ENCODE measurements at places on chromosomes 13 and 19.

DNA sequence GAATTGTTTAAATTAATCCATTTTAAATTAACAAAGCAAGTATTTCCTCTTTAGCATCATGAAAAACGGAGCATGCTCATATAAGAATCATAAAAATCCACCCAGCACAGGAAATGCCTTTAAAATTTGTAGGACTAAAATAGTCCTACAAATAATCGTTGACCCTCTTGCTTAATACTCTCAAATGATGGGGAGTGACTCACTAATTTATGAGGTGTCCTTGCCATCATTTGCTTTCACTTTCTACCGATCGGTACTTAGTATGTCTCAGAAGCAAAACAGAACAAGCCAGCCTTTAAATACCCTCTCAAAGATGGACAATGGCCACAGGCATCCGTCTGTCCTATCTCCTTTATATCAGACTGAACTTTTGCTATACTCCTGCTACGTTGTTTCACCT, 97.2 kb downstream of the SUCLA2 start:
- DNase-seq: no peak

DNA sequence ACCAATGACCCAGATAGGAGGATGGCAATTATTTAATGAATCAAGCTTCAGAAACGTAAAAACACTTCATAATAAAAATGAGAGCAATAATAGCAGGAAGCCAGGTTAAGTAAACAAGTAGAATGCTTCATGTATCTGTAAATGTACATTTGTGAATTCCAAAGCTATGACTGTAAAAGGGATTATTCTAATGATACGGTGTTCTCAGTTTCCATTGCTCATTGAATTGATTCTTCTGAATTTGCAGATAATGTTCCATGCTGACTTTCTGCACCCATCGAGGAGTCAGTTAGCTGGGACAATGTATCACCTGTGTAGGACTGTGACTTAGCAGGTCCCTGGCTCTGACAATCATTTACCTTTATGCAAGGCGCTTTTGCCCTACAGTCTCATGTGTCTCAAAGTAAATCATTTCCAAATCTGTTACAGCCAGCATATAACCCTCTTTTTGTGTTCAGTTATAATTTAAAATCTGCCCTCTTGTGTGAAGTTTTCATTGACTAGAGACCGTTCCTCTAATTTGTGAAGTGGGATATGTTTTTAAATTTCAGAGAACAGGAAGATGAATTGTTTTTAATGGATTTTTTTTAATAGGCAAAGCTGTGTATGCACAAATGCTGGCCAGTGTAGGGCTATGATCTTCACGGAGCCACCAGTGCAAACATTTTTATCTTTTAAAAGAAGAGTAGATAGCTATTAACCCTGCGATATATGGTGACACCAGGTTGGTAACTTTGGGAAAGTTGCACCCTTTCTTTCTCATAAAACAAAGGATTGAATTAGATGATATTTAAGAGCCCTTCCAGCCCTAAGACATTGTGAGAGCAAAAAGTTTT, 267.1 kb downstream of the KLF5 start:
- DNase-seq: no peak

GRCh38 chr19:18435178-18435841, 2.6 kb downstream of the ISYNA1 start:
- no peak for DNase-seq

DNA sequence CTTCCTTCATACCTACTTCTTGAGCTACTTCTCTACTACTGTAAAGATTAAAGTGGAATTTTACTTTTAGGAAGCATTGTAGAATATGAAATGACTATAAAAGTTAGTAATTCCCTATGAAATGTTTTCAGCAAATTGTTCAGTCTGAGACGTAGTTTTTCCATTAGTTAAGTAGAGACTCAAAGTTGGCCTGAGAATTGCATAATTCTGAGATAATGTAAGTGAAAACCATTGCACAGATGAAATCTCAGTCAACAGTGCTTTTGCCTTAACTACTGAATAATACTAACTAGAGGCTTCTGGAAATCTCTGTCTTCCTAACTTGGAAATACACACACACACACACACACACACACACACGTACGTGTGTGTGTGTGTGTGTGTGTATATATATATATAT, 125.9 kb downstream of the FGF14 start:
- no peak for DNase-seq

GRCh38 chr13:94596575-94596971, 621 bp upstream of the TGDS start:
- DNase-seq: no peak

DNA sequence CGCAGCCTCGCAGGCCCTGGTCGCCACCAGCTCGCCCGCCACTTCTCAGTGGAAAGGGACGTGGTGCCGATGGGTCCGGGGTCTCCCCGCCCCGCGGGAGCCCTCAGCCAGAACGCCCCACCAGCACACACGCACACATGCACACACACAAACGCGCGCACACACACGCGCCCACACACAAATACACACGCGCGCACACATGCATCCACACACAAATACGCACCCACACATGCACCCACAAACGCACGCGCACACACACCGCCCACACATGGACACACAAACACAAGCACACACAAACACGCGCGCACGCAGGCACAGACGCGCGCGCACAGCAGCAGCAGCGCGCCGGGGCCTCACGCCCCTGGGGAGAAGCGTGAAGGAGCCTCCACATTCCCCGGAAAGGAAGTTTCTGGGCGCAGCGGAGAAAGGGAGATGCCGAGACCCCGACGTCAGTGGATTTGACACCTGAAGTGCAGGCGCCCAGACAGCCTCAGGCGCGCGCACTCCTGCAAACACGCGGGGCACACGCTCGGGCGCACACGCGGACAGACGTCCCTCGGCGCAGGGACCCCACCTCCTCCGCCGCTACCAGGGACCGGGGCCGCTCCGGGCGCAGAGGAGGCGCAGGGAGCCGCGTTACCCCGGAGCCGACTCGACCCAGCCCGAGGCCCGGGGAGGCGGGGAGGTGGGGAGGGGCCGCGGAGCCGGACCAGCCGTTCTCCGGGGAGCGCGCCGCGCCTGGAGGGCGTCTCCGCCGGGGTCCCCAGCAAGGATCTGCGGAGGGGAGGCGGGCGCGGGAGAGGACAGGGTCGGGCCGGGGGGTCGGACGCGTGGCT, 622 bp downstream of the RASA3 start:
- peak; percentile 64 for DNase-seq

DNA sequence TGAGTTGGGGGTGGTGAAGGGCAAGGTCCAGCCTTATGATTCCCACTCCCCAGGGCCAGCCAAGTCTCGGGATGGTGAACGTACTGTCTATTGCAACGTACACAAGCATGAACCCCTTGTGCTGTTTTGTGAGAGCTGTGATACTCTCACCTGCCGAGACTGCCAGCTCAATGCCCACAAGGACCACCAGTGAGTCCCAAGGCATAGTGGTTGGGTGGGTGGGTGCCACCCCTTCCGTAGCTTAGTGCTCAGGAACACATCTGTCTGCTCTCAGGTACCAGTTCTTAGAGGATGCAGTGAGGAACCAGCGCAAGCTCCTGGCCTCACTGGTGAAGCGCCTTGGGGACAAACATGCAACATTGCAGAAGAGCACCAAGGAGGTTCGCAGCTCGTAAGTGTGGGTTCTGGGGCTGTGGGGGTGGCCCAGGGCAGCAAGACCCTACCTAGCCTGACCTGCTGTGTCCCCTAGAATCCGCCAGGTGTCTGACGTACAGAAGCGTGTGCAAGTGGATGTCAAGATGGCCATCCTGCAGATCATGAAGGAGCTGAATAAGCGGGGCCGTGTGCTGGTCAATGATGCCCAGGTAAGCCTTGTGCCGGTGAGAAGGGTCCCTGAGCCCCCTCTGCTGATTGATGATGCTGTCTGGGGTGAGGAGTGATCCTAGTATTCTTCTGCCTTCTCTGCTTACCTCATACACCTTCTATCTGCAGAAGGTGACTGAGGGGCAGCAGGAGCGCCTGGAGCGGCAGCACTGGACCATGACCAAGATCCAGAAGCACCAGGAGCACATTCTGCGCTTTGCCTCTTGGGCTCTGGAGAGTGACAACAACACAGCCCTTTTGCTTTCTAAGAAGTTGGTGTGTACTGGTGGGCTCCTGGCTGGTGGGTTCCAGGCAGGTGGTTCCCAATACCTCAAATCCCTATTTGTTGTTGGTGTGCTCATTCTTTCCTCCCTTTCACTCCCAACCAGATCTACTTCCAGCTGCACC, 3.8 kb downstream of the TRIM28 start:
- DNase-seq: no peak

DNA sequence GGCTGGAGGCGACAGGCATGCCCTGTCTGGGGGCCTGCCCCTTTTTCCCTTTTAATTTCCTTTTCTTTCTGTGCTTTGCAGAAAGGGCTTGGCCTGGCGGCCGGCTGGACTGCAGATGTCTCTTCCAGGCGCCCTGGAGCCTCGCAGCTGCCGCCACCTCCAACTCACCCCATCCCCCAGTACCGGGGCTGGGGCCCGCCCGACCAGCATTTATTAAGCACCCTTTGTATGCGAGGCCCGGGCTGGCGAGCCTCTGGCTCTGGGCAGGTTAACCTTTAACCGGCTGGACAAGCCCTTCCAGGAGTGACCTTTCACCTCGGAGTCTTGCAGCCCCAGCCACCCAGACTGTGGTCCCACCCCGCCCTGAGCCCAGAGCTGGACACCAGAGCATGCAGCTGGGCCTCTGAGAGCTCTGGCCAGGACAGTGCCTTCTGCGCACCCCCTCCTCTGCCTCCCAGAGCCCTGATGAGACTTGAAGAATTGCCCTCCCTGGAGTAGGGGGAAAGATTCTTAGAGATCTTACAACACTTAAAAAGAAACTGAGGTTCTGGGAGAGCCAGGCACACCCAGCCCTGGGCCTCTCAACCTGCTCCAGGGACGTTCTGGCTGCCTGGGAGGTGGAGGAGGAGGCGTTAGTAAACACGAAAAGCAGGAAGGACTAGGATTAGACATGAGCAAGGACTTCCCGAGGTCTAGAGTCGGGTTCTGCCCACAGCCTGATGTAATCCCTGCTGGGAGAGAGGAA, 1.1 kb upstream of the NR2F6 start:
- no peak for DNase-seq

DNA sequence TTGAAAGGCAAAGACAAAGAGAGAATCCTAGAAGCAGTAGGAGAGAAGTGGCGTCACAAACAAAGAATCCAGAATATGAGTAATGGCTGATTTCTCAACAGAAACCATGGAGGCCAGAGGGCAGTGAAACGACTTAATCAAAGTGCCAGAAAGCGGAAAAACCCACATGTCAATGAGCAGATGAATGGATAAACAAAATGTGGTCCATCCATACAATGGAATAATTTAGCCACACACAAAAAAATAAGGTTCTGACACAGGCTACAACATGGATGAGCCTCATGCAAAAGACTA, 52.2 kb upstream of the RANBP3 start:
- DNase-seq: no peak

DNA sequence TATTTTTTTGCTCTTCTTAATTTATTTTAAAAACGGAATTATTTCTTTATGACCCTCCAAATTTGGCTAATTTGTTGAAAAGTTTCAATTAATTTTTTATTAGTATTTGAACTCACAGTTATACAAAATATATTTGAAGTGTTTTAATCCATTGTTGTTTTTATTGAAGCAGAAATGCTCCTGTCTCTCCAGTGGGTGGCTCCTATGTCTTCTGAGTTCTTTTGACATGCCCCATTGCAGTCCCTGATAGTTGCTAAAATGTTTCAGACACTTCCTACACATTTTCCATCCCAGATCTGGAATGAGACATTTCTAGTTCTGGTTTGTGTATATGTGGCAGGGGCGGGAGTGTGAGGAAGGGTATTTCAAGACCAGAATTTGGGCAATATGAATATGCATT, 579.4 kb upstream of the PRR20A start:
- peak; percentile 20 for DNase-seq

DNA sequence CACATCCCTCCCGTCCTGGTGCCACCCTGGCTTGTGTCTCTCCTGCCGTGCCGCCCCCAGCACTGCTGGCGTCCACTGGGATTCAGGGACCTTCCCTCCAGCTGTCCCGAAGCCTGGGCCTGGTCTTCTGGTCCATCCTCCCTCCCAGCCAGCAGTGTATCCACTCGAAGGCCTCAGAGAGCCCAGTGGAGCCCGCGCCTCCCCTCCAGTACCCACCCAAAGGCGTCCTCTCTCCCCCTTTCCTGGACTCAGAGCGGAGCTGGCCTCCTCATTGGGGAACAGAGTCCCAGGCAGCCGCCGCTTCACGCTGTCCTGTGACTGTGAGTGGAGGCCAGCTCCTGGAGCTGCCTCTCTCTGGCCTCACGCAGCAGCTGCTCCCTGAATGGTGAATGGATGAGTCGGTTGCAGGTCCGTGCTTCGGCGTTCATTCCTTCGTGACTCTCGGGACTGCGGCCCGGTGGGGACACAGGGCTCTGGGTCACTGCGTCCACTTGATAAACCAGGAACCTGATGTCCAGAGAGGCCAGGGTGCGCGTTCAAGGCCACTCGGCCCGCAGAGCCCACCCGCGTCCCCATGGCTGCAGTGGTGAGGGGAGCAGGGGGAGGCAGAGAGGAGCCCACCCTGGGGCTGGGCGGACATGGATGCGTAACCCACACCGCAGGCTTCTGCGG, 12.1 kb downstream of the ONECUT3 start:
- DNase-seq: no peak

- DNase-seq: peak; percentile 79
Measured at GRCh38 chr19:29329460-29330134, 116.6 kb upstream of the UQCRFS1 start.

DNA sequence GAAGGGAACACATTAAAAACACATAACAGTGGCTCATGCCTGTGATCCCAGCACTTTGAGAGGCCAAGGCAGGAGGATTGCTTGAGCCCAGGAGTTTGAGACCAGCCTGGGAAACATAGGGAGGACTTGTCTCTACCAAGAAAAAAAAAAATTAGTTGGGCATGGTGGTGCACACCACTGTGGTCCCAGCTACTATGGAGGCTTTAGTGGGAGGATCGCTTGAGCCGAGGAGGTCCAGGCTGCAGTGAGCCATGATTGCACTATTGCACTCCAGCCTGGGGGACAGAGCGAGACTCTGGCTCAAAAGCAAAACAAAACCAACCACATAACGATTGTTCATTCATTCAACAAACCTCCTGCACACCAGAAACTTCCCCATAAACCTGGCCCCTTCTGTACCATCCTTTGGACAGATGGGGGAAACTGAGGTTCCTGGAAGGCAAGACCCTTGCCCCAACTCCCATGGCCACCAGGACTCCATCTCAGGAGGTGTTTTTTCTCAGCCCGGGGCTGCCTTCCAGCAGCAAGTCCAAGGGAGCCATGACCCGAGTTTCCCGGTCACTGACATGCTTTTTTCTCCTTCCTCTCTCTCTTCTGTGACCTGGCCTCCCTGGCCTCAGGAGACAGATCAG, 4.3 kb downstream of the FOSB start:
- DNase-seq: no peak

DNA sequence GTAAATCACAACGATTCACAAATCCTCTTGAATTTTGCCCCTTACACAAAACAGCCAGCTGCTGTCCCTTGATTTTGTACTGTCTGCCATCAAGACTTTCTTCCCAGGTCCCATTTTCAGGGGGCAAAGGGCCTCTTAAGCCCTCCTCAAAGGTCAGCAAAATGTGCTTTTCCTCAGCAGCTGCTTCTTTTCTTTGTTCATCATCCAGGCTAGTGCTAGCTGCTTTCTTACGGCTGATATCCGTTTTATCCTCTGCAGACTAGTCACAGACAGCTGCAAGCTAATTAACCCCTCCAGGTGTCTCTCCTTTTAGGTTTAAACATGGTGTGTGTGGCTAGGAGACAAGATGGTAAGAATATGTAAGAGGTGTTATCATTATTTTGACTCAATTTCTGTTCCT, 90.9 kb downstream of the NALCN start:
- DNase-seq: peak; percentile 87

- no peak for DNase-seq
Measured at GRCh38 chr19:7740682-7741054, 6.7 kb downstream of the CD209 start.
